ENCODE measurements at places on chromosomes 2 and 18.

GRCh38 chr18:54822872-54823845, 5.1 kb upstream of the RAB27B start:
- no peak for DNase-seq

DNA sequence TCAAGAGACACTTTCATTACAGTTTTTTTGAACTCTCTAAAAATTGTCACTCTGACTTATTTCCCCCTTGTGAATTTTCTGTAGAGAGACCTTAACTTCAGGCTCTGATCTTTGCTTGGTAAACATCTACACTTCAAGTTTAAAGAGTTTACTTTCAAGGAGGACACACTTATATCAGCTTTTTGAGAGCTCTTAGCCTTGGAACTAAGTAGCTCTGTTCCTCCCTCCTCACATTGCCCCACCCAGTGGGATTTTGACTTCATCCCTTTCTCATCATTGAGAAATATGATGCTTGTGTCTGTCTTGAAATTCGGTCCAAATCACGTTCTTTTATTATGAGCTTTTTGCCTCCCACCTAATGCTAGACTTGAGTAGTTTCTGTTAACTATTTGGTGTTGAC, 433.4 kb upstream of the MEIS1 start:
- DNase-seq: no peak

DNA sequence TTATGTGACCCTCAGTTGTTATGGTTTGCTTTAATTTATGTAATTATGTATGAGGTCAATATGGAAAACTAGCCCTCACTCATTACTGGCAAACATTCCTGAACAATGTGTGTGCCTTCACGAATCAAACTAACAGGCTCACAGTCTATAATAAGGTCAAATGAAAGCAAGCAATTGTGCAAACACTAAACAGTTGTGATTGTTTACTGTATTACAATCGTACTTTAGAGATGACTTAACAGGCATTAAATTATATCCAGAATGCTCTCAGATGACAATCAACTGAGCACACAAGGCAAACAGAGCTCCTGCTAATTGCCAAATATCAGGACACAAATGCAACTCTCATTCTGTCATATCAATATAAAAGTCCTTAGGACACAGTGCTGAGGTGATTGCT, 29.5 kb downstream of the COL5A2 start:
- DNase-seq: no peak

- peak; percentile 59 for DNase-seq
Observed at GRCh38 chr18:53796040-53796729, 428.3 kb downstream of the MBD2 start.

- DNase-seq: no peak
Observed at GRCh38 chr2:7745369-7745768, 828.2 kb downstream of the RNF144A start.

- DNase-seq: no peak
Observed at GRCh38 chr2:27177441-27178351, 28.9 kb downstream of the TCF23 start.

GRCh38 chr2:16522031-16522831, 143.4 kb downstream of the CYRIA start:
- DNase-seq: no peak

- DNase-seq: no peak
Observed at GRCh38 chr18:40864846-40865245, 1090.2 kb upstream of the PIK3C3 start.
